ENCODE measurements at places on chromosomes 16 and 17.
A peak's percentile ranks its signal among the peaks of the same experiment; 100 is the strongest.

- DNase-seq, result no peak
Measured at GRCh38 chr16:2516391-2517240, 2.9 kb downstream of the ATP6V0C start.

DNA sequence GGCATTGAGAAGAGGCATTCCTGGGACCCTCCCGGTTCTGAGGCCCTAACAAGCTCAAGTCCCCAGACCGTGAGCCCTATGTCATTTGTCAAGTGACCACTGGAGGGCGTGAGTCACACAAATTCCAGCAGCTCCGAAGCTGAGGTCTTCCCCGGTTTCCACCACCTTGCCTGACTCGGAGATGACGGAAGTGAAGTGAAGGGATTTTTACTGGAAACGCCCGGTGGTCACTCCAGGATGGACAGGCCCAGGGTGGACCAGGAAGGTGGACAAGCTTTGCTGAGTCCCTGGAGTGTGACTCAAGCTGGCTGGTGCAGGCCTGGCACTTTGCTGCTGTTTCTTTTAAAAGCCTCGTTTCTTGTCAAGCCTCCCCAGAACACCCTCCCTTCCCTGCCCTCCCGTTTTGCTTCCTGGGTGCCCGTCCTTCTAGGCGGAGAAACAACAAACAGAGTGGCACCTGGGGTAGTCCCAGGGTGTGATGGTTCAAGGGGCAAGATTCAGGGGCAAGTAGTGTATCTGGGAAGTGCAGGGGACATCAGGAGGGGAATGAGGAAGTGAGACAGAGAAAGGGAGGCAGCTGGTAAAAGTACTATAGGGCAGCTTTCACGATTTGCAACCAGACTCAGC lies 5.3 kb upstream of the NOS2 start:
- peak; percentile 14 for DNase-seq

DNA sequence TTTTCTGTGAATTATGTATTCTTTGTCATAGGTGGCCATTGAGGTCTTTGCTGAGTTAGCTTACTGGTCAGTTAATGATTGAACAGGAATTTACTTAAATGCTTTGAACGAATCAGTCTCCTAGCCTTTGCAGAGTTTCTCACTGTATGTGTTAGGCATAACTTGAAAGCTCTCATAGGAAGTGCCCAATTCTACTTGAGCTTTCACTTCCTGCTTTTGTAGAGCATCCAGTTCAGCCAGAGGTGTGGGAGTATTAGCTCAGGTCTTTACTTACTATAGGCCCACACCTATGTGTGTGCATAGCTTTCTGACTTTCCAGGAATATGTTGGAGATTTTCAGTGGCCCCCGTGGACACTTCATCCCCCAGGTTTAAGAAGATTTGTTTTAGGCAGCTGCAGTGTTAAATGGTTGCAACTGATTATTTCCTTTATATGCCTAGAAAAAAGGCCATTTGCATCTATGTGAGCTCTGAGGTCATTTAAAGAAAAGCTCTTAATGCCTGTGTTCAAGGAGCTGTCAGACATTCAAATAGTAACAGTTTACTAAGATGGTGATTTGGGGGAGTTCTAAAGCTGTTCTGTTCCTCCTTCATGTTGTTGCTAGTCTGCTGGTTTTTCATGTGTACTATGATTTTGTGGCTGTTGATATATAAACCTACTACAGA lies 62.3 kb downstream of the PHKB start:
- no peak for DNase-seq

DNA sequence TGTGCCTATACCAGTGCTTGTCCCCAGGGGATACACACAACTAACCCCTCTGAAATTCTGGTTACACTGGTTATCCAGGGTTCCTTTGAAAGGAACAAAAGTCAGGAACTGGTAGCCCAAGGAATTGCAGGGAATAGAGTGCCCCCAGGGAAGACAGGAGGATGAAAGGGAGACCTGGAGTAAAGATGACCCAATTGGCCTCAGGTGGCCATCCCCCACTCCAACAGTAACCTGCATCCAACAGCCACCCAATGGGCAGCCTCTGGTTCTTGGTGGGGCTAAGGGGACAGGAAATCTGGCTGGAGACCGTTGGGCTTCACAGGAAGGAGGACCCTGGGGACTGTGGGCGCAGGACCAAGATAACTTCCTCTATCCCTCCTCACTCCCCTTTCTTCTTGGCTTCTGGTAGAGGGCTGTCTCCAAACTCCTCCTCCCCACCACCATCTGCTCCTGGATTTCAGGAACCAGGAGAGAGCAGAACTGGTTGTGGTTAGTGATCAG lies 826 bp upstream of the MPO start:
- no peak for DNase-seq

GRCh38 chr16:1428511-1428910 lies 2.4 kb upstream of the PERCC1 start:
- DNase-seq, result no peak

DNA sequence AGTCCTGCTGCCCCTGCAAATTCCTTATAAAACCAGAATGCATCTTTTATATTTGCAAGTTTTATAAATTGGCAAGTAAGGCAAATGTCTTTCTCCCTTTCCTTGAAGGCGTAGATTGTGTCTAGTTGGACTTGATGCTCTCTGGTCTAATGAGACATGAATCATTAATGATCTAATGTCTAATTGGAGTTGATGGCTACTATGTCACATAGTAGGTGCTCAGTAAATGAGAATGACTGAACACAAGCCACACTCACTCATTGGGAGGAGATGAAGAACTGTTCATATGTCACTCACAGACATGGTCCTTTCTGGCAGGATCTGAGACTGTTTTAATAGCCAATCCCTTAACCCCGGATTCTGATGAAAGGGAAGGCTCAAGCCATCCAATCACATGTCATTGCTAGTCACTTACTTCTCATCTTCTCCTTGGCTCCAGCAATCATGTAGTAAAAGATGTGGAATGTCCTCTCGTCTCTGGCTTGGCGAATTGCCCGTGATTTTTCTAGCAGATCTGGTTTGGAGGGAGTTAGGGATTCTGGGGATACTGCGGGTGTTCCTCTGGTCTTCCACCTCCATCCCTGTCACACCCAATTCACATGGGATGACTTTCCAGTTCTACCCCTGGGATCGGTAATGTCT lies 81.0 kb downstream of the MYH11 start:
- DNase-seq, result no peak

DNA sequence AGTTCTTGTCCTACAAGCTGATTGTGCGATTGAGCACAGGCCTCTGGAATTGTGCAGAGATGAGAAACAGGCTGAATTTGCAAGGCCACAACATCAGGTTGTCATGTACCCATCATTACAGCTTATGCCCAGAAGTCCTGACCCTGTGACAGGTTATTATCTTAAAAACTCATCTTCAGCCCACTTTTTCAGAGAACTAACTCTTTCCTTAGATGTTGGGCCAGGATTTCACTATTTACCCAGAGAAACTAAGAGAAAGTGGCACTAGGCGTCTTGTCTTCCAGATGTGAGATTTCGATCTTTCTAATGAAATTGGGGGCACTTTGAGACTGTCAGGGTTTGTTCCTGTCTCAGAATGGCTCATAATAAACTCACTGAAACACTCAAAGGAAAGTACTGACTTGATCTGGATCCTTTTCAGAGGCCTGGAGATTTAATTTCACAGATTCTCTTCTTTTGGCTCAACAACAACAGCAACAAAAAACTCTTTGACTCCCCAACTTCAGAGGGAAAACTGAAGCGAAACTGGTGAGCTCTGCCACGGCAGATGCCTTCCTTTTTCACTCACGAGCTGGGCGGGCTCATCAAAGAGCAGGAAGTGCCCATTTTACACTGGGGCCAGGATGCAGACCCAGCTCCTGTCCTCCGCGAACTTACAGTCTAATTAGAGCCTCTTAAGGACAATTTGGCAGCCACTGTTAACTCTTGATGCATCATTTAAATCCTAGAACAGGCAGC lies 17.7 kb upstream of the SLC12A3 start:
- DNase-seq, result no peak

GRCh38 chr16:25148568-25149215 lies 37.1 kb downstream of the LCMT1 start:
- no peak for DNase-seq

GRCh38 chr17:83177611-83178532 lies 98.5 kb downstream of the METRNL start:
- DNase-seq, result no peak

DNA sequence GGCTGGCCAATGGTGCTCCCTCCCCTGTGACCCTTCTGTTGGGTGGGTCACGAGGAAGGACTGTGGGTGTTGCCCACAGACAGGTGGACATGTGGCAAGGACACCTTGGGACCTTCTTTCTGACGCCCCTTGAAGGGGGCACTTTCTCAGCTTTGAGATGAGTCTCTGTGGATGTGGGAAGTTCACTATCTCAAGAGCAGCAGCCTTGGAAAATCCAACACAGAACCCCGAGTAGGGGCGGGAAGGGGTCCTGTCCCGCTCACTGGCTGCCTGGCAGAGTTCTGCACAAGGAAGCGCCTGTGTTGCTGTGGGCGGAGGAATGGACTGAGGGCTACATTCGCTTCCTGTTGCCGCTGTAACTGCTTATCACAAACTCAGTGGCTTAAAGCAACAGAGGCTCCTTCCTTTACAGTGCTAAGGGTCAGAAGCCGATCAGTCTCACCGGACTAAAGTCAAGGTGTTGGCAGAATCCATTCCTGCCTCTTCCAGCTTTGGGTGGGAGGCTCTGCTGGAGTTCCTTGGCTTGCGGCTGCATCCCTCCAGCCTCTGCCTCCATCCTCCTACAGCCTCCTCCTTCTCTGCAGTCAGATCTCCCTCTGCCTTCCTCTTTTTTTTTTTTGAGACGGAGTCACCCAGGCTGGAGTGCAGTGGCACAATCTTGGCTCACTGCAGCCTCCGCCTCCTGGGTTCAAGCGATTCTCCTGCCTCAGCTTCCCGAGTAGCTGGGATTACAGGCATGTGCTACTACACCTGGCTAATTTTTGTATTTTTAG lies 305.2 kb downstream of the SEC14L1 start:
- no peak for DNase-seq

DNA sequence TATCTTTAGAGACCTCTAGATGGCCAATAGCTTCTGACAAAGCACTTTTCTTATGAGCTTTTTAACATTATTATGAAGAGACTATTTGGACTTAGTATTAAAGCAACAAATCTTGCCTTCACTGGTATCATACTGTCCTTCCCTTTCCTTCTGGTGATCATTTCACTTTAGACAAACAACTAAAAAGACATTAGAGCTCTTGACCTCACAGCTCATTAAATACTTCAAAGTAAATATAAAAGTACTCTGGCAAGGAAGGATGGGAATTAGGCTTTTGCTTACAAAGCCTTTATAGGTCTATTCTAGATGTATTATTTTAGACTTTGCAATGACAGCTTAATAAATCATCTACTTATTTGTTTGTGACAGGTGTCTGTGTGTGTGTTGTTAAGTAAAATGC lies 11.1 kb downstream of the STXBP4 start:
- DNase-seq, result no peak

- peak; percentile 14 for DNase-seq
Measured at GRCh38 chr16:10577305-10578202, 2.8 kb downstream of the EMP2 start.

- no peak for DNase-seq
Measured at GRCh38 chr17:67248291-67248690, 3.3 kb upstream of the HELZ start.

DNA sequence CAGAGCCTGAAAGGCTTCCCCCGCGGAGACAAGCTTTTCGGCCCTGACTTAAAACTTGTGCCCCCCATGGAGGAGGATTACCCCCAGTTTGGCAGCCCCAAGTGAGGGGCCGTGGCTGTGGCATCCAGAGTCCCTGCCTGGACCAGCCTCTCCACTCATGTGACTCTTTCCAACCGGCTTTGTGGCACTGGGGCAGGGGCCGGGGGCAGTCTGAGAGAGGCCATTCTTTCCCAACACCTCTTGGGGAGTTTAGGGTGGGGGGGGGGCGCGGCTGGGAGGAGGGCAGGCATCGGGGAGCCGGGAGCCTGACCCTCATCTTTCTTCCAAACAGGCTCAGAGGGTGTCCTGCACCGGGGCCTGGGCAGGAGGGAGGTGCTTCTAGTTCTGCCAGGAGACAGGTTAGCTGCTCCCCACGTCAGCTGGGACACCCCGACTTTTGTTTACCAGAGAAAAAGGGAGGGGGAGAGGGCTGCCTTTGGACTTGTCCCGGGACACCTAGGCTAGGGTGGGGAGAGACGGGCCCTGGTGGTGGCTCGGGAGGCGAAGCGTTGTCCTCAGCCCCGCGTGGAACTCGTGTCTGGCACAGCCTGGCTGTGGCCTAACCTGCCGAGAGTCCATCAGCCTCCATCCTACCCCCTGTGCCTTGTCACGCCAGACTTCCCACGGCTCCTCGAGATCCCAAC lies 7.3 kb upstream of the SERPINF1 start:
- DNase-seq, result no peak

- no peak for DNase-seq
Measured at GRCh38 chr16:49552313-49552928, 178.8 kb downstream of the C16orf78 start.

DNA sequence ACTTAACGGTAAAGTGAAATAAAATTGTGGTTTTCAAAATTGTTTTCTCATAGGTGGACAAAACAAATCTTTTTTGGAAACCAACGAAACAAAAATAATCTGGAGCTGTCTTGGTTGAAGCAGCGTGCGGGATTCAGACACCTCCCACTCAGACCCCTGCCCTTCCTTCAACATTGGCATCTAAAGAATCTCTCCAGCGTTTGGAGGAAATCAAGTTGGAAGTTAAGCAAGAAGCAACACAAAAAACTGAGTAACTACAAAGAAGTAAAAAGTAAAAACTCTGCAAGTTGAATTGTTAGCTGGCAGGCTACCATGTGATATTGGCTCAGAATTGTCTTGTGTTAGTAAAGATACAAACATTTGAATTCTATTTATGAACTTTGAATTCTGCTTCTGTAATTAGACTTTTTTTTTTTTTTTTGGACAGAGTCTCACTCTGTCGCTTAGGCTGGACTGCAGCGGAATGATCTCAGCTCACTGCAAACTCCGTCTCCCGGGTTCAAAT lies 361.0 kb upstream of the PMFBP1 start:
- no peak for DNase-seq

DNA sequence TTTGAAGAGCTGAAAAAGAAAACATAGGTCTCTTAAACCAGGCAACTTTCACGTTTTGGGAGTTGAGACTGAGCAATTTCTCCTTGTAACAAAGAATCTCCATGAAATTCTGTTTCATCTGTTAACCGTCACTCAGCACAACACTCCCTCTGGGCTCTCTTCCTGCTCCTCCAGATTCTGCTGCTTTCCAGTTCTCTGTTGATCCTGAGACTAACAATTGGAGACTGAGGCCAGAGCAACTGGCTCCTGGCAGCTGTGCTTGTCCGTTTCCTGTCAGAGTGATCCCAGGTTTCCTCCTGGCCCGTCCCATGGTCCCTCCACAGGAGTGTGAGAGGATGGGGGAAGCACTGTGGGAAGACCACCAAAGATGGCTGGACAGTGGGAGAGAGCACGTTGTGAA lies 32.5 kb downstream of the IST1 start:
- no peak for DNase-seq

Data from AG04449 (cell line).